ENCODE measurements at places on chromosomes 6 and 20.

- no peak for DNase-seq
These were observed 140.6 kb downstream of the LCA5 start for GRCh38 chr6:79396625-79397024.

DNA sequence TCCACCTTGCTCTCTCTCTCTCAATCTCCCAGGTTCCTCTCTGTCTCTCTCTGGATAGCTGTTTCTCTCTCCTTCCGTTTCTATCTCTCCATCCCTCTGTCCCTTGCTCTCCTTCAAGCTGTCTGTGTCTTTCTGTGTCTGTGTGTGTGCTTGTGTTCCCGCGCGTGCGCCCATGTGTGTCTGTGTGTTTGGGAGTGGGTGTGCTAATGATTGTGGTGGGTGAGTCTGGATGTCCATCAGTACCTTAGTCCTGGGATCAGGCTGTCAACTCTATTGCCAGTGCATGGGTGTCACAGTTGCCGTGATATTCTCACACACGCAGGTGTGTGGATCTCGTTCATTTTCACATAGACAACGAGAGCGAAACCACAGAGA is 1380.6 kb upstream of the DEFB115 start:
- no peak for DNase-seq

DNA sequence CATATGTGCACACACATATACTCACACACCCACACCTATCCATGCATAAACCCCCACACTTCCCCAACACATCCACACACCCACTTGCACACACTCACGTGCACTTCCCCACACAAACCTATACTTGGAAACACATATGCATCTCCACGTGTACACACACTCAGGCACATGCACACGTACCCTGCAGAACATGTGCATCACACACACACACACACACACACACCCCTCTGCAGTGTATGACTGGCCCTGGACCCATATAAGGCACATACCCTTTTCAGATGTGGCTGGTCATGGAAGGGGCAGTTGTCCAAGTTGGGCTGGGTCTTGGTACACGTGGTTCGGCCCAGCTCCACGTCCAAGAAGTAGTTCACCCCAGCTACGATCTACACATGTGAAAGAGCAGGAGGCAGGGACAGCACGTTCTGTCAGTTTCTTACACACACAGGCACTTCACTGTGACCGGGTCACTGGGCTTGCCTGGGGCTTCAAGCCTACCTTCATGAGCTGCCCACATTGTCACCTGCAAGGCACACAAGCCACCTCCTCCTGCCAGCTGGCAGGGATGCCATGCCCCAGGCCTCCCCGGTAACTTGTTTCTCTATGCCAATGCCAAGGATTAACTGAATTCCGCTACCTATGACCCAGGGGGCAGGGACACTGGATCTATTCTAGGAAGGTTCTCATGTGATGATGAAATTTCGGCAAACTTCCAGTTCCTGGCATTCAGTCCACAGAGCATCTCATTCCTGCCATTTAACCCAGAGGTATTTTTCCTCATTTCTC is 2.6 kb downstream of the CST3 start:
- no peak for DNase-seq

DNA sequence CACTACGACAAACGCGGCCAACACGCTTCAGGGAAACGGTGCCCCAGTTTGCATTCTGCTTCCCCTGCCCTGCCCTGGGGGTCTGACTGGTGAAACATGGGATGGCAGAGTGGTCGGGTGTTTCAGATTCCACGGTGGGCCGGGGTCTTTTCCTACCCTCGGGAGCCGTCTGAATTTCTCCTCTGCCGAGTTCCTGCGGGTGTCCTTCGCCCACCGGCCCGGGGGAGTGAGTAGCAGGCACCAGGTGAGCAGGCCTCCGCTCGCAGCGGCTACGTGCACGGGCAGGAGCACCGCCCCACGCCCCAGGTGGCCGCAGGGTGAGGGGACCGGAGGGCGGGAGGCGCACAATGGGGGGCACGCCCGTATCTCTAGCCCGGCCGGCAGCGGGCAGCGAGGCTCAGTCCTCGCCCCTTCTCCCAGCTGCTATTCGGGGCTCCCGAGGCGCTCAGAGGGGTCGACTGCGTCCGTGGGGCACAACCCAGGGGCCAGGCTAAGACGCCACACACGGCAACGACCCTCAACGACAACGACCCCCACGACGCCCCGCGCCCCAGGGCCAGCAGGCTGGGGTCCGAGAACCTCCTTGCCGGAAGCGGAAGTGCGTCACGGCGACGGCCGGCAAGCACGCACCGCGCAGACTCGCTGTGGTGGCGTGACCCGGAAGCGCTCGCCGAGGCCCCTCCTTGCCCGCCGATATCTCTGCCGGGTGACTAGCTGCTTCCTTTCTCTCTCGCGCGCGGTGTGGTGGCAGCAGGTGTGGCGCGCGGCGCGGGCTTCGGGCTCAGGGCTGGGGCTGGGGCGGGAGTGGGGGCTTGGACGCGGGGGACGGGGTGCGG is at the start of gene RPS21:
RPS21 (plus strand) TSS at position 721 of the 836 bp plus-strand sequence. CDS start 236 bp downstream, outside the sequence.
- peak; percentile 89 for DNase-seq

DNA sequence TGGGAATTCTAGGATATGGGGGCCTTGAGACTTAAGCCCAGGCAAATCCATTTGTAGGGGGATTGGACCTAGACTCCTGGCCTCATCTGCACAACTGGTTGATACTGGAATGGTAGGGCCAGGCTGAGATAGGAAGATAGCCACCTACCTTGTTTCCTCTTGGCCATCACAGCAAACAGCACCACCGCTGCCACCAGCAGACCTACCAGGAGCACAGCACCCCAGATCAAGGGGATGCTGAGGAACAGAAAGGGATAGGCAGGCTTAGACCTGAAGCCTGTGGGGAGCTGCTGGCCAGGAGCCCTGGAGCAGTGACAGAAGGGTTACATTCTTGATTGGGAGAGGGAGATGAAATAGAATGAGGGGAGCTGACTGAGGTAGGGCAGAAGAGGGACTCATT is 3.5 kb downstream of the TREML1 start:
- no peak for DNase-seq

DNA sequence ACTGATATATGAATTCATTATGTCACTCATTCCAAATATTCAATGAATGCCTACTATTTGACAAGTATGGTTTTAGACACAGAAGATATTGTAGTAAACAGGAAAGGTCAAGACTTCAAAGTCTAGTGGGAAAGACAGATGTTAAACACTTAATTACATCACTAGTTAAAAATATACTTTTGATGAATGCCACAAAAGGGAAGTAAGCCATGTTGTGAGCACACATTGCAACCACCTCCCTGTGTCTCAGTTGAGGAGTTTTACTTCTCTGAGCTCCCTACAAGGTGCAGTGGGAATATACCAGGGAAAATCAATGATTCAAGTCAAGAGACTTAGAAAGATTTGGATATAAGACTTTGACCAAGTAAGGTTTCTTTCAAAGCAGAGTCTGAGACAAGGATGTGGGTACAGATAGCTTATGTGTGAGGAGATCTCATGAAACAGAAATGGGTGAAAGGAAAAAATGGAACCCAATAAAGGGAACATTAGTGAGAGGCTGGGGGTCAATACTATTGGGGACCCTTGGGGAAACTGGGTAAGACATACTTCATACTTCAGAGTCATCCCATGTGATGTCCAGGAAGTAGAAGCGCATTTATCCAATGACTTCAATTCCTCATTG is 503.7 kb downstream of the KIF16B start:
- no peak for DNase-seq

- DNase-seq = no peak
These were observed 8.4 kb upstream of the MRGBP start for GRCh38 chr20:62787866-62788265.

DNA sequence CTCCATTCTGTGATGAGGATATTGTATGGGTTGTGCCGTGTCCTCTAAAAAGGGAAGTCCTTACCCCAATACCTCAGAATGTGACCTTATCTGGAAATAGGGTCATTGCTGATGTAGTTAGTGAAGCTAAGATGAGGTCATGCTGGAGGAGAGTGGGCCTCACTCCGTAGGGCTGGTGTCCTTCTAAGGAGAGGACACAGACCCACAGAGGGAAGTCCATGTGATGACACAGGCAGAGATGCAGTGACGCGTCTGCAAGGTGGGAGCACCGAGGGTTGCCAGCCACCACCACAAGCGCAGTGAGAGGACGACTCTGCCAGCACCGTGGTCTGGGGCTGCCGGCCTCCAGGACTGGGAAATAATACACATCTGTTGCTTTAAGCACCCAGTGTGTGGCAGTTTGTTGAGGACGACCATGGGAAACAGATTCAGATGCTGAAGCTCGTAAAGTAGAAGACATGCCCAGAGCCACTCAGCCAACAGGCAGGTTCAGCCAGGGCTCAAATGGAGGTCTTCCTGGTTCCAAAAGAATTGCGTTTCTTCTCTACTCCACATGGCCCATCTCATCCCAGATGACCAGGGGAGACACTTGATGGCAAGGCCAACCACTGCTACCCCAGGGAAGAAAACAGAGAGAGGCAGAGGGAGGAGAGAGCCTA is 59.2 kb upstream of the DUSP22 start:
- no peak for DNase-seq

DNA sequence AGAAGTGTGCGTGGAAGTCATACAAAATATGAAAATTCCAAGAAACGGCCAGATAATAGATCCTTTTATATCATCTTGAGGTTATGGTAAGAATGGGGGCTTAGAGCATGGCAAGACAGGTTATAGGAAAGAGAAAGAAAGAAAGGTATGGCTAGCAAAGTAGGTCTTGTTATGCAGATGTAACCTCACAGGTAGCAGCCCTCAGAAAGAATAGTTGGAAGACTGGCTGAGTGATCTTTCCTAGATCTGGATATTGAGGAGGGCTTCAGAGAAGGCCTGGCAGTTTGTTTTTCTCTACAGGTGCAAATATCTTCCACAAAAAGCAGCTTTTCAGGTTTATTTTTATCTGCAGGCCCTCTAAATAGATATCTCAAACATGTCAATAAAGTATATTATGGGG is 679.5 kb downstream of the KHDRBS2 start:
- DNase-seq = no peak

DNA sequence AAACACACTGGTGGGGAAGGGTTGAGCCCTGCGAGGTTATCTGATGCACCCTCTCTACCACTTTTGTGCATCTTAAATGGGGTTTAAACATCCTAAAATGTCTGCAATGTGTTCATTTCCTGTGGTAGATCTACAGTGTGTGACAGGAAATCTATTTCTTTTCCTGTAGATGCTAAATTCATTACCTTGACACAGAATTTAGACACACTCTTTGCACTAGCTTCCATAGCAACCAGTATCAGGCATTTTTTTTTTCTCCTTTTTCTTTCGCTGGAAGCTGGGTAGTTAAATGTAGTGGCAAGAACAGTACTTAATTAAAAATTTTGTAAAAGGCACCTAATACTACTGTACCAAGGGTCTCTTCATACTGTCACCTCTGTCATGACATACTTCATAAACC is 141.1 kb downstream of the RFPL4B start:
- DNase-seq = no peak

GRCh38 chr6:128024046-128024445 is 123.2 kb upstream of the THEMIS start:
- no peak for DNase-seq

GRCh38 chr6:164107297-164107995 is 692.9 kb downstream of the QKI start:
- DNase-seq = peak; percentile 65

DNA sequence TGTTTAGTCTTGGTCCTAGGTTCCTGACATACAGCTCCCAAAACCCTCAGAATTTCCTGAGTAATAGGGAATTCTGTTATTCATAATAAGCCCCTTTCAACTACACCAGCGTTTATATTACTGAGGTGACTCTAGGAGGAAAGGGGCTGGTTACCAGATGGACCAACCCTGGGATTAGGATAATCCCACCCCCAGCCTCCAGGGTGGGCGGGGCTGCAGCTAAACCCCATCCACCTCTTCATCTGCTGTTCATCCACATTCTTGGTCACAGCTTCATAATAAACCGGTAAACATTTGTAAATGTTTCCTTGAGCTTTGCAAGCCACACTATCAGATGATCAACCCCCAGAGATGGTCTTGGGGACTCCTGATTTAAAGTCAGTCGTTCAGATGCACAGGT is 38.3 kb downstream of the NINL start:
- no peak for DNase-seq

- no peak for DNase-seq
These were observed 188.4 kb upstream of the TSHZ2 start for GRCh38 chr20:52783769-52784168.

DNA sequence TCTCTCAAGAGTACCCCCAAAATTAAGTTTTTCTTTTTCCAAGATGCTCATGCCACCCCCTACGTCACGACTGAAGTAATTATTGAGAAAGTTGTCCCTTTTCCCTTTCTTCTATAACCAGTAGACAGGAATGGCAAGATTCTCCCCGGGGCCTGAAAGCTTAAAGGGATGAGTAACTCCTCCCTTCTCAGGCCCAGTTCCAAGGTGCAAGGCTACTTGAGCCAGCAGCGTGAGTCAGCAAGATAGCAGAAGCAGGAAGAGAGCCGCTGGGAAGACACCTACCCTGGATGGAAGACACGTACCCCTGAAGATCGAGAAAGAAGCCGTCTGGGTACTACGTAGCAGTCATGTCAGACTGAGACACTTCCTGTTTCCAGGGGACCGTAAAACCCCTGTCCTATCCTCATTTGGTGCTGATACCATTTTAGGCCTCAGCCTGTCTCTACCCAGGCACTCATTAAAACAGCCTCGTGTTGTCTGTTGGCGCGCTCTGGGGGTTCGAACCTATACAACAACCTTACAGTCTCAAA is 241.0 kb downstream of the ADGRG6 start:
- DNase-seq = peak; percentile 91

DNA sequence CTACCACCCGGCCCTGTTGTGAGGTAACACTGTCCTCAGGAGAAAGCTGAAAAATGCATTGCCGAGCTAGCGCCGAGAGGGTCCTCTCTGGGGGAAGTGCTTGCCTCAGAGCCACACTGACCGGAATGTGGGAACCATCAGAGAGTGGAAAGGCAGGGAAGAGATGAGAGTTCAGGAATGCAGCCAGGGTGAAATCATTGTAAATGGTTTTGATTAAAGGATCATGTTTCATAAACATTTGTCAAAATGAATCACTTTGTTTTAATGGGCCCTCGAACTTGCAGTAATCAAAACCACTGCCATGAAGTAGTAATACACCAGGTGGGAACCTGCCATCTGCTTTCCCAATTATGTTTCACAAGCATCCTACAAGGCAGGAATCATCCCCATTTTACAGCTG is 16.9 kb upstream of the IL17F start:
- peak; percentile 82 for DNase-seq

DNA sequence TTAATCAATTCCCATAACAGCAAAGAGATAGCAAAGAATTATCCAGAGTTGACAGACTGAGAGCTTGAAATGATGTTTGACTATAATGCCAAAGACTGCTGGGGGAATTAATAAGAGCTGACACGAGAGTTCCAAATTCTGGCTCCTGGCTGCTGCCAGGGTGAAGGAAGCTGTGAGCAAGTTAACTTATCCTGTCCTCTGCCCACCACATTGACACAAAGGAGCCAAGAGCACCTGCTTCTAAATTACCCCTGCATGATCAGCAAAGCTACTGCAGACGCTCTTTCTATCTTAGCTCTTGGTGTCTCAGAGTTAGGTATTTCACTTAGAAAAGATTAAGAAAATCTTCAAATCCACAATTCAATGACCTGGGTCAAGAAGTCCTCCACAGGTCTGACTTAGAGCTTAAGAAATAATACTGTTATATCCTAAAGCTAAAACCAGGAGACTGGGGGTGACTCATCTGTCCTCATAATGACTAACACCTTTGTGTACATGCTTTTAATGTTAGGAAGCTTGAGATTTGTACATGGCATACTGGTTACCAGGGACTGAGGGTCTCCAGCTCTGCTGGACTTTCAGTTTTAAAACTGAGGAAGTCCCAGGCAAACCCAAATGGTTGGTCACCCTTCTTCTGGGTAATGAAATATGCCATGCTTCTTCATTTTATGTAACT is 13.2 kb upstream of the FRK start:
- peak; percentile 66 for DNase-seq

GRCh38 chr20:57244627-57245214 is 21.7 kb downstream of the BMP7 start:
- no peak for DNase-seq

GRCh38 chr6:167207527-167207926 is 49.7 kb upstream of the GPR31 start:
- DNase-seq = no peak

Measured in EL (cell line).